ENCODE measurements at places on chromosomes 7 and 10. TPM values are rescaled to one million over a fixed set of nuclear protein-coding genes. Genes with fewer than 3 reads are reported as not detected.

DNA sequence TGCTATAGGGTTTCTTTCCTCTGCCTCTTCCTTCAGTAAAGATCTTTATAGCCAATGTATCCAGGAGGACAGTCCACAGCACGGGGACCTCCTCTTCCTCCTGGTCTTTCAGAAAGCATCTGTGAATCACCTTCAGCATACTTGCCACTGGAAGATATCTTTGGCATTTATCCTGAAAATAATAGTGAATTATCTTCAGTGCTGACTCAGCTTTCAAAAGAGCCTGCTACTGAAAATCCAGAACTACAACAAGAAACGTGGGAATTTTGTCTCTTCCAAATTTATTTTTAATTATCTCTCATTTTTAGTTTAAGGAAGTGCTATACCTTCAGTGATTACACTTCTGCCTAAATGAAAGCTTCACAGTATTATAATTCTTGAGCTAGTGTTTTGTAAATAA is 7.6 kb upstream of the UNC5B start:
- no peak for DNase-seq

IFIT1B gene
- total RNA-seq, result not detected

DNA sequence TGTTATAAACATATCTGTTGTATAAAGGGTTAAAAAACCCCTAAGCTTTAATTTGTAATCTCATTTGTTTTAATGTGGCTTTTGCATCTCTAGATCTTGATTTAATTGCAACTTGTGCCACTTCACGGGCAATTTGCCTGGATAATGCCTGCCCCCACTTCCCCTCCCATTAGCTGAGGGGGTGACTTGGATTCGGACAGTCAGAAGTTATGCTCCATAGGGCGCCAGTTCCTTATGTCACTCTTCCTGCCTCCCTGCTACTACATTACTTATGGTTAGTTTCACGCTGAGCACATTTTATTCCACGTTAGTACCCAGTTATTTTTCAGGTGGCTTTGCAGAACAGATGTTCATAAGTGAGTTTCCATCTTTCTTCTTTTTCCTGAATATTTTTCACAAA is 1015.2 kb upstream of the PHF14 start:
- DNase-seq, result no peak

DNA sequence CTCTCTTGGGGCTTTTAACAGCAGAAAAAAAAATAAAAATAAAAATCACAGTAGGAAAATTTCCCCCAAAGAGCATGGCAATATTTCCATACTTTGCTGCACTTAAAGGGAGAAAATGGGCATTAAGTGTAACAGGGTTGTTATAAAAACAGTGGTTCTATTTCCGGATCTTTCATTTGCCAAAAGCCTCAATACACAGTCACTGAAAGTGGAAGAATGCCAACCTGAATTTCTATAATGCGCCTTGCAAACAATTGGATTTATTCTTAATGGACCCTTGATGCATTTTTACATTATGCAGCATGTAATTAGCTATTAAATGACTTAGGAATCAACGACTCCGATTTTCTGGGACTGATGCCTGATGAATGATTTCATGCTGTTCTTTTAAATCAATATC is 127.6 kb upstream of the NANOS1 start:
- no peak for DNase-seq

MICALL2 gene
- total RNA-seq, result 2.1 TPM

AKR1D1 gene
- total RNA-seq, result not detected

DNA sequence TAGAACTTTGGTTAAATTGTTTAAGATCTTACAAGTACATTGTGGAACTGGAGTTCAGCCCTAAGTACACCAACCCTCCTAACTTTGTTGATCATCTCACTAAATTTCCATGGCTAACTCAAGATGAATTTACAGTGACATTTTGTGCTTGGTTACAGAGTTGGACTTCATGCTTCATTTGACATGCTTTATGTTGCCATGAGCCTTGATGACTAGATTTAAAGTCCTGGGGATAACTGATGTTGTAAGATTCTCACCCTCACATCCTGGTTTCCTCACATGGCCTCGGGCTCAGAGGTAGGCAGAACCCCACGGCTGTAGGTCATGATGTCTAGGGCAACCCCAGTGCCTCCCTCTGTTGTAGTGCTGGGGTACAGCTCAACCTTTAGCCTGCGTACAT is 397.2 kb upstream of the IGFBP3 start:
- DNase-seq, result no peak

GRCh38 chr7:55019691-55020465 is 1.1 kb downstream of the EGFR start:
- no peak for DNase-seq

- DNase-seq, result peak; percentile 53
These were observed 1.2 kb upstream of the SMNDC1 start for GRCh38 chr10:110305767-110306451.

FAM149B1 gene
- 11.1 TPM for total RNA-seq

DNA sequence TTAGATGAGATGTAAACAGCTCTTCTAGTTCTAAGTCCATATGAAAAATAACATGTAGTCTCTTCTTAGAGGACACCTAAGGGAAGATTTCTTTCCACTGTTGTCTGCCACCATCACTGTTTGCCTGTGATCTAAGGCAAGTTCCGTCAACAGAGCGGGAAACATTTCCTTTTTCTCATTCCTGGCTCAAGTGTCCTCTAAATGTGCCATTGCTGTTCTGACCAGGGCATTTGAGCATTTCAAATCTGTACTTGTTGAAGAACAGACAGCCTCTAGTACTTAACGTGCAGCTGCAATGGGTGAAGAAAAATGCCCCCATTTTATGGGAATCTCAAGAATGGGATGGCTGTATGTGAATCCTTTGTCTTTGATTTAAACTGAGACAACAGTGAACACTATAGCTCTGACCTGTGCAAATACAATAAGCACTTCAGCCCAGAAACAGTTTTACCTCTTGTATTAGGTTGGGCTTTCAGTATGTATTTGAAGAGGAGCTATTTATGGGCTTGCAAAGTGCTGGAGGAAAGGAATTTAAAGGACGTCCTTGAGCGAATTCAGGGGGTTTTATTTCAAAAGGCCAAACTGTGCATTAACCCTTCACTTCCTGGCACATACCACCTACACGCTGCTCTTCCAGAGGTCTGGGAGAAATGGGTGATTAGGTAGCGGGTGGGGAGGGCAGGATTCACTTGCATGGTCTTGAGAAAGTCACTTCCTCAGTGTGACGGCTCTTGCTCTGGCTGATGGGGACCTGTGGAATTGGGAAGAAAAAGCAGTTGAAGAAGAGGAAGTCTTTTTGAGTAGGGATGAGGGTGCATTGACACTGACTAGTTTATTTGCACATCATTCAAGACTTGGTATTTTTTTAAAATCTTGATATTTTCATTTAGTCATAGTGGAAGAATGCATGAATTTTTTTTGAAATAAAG is 66.1 kb downstream of the THNSL1 start:
- no peak for DNase-seq

DNA sequence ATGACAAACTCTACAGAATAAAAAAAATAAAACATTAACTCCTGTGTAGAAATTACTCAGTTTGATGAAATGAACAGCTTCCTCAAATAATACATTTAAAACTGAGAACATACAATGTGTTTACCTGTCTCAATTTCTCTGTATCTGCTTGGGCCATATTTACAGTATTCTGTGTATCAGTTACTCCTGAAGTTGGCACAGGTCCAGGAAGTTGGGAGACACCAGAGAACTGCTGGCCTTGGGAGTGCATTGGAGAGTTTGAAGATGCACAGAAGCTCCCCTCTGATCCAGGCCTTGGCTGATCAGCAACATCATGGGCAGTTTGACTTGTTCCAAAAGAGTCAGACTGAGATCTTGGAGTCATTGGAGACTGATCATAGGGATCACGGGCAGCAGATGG is 155.1 kb downstream of the GALNT11 start:
- DNase-seq, result no peak

- DNase-seq, result no peak
These were observed 98.8 kb downstream of the OAT start for GRCh38 chr10:124319926-124320391.

SAP25 gene
- 4.4 TPM for total RNA-seq

- peak; percentile 35 for DNase-seq
These were observed 846 bp downstream of the DNAJC1 start for GRCh38 chr10:22002591-22003176.

- no peak for DNase-seq
These were observed 1.3 kb upstream of the ITPRIP start for GRCh38 chr10:104339469-104340110.

GRCh38 chr7:76022026-76022780 is 25.6 kb downstream of the STYXL1 start:
- no peak for DNase-seq

GRCh38 chr7:43392638-43393330 is 190.1 kb upstream of the STK17A start:
- no peak for DNase-seq

All from activated naive CD8-positive, alpha-beta T cell treated with anti-CD3 and anti-CD28 coated beads for 36 hours (primary cell).